ELF-1 (cell line): ENCODE measurements at places on chromosomes 2 and 18.

- DNase-seq = no peak
These were observed 36.5 kb upstream of the GLS start for GRCh38 chr2:190843890-190844699.

DNA sequence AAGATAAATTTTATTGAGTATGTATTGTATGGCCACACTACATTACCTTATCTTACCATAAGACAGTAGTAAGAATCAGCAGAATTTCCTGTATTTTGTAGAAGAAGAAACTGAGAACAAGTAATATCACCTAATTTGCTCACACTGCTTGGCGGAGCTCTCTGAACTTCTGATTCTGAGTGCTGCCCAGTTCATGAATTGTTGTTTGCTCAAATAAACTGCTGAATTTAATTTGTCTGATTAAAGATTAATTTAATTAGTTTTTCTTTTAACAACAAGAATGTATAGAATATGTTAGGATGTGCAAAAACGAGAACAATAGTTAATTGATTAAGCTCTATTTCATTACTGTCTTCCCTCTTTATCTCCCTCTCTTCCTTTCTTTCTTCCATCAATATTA lies 100.1 kb upstream of the ERBB4 start:
- DNase-seq = no peak

GRCh38 chr18:45287531-45287930 lies 327.7 kb upstream of the SLC14A2 start:
- DNase-seq = no peak

- no peak for DNase-seq
These were observed 123.7 kb upstream of the SMAD7 start for GRCh38 chr18:49074505-49074904.

DNA sequence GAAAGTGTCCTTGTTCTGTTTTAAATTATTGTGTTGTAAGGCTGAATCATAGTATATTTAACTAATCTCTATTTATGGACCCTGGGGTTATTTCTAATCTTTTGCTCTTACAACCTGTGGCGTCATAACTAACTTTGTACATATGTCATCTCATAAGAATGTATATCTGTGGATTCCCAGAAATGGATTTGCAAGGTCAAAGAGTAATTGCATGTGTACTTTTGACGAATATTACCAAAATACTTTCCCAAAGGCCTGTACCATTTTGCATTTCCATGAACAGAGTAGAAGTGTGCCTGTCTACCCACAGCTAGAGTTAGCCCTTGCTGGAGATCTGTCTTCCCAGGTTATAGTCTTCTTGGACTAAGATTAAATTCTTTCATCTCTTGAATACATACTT lies 42.8 kb downstream of the SEMA4F start:
- no peak for DNase-seq

DNA sequence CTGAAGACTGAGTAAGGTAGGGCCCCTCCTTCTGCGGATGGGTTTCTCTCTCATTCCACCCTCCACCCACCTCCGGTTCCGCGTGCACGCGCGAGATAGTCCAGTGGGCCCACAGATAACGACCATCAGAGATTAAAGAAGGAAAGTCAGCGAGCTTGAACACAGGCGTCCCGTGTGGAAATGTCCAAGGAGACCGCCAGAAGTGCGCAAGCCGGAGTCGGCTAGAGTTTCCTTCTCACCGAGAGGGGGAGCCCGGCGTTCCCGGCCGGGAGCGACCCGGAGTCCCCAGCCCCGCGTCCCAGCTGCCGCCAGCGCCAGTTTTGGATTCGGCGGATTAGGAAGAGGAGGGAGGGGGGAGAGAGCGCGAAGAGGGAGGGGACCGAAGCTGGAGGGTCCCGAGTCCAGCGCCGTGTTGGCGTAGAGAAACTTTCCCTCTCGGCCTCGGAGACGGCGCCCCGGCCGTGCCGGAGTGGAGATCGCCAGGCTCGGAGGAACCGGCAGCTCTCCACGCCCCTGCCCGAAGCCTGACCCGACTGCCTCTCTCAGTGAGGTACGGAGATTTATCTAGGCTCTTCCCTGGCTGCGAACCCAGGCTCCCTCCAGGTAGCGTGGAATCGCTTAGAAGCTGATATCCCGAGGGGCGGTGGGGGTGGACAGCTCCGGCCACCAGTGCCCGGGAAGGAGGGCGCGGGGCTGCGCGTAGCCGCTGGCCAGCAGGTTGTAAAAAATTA lies at the start of gene GULP1:
GULP1 (plus strand) TSS at position 258 of the 731 bp plus-strand sequence. CDS start 185,829 bp downstream, outside the sequence.
- DNase-seq = peak; percentile 91

- no peak for DNase-seq
These were observed 13.5 kb downstream of the DIS3L2 start for GRCh38 chr2:231975001-231975400.

DNA sequence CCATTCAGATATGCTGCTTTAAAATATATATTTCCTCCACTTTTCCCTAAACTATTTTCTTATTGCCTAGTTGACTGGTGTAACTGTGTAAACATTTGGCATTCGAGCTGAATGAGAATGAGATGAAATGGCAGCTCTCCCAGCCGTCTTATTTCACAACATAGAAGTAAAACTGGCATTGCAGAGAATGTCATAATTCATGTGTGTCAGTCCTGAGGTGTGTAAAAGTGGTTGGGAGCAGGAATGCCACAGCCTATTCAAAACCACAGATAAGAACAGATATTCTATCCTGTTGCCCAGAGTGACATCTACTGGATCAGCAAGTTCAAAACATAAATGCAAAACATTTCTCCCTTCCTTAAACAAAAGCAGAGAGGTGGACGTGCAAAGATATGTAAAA lies 565.5 kb upstream of the CHAC2 start:
- no peak for DNase-seq

GRCh38 chr2:124145982-124146381 lies 120.9 kb downstream of the CNTNAP5 start:
- no peak for DNase-seq

GRCh38 chr18:31247574-31248199 lies 70.3 kb upstream of the DSG1 start:
- no peak for DNase-seq

DNA sequence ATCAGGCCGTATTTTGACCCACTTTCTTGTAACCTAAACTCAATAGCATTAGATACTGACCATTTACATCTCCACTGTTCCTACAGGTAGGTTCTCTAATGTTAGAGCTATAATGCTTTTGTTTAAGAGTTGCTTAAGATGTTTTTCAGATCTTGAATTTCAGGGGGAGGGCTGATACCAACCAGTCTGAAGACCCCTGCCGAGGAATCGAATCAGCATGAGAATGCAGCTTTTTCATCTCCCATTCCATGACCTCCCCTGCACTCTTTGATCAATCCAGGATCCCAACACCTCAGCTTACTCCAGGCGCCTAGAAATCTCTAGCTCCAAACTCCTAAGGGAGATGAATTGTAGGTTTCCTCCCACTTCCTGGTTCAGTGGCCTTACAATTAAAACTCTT lies 120.5 kb upstream of the MC4R start:
- peak; percentile 42 for DNase-seq

DNA sequence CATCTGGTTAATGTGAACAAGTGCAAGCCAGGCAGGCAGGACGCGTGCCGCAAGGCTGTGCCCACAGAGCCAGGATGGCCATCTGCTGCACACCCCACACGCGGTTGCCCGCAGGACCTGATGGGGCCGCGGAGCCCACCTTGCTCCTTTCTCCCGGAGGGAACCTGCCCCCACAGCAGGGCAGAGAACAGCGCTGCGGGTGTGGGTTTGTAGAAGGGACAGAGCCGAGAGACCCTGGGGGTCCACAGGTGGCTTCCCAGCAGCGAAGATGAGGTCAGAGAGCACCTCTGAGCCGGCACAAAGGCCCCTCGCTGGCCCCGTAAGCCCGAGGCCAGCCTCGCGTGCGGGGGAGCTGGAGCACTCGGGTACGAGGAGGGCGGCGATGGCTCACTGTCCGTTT lies 460.8 kb upstream of the SALL3 start:
- no peak for DNase-seq

- DNase-seq = no peak
These were observed 140.3 kb upstream of the FOSL2 start for GRCh38 chr2:28252311-28252710.

DNA sequence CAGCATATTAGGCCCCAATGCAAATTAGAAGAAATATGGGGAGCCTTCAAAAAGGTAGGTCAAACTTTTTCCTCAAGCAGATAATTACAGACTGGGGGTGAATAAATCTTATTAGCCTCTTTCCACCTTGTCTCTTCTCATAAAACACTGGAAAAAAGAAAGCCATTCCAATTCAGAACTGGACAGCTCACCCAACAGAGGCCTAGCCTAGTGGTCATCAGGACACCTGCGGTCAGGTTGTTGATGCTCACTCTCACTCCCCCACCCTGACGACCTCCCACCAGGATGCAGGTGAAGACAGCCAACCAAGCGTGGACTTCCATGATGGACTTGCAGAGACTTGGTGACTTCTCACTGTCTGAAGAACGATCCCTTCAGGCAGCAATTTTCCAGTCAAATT lies 207.1 kb downstream of the ALK start:
- DNase-seq = no peak

GRCh38 chr2:163641986-163642385 lies 93.8 kb downstream of the FIGN start:
- DNase-seq = no peak

DNA sequence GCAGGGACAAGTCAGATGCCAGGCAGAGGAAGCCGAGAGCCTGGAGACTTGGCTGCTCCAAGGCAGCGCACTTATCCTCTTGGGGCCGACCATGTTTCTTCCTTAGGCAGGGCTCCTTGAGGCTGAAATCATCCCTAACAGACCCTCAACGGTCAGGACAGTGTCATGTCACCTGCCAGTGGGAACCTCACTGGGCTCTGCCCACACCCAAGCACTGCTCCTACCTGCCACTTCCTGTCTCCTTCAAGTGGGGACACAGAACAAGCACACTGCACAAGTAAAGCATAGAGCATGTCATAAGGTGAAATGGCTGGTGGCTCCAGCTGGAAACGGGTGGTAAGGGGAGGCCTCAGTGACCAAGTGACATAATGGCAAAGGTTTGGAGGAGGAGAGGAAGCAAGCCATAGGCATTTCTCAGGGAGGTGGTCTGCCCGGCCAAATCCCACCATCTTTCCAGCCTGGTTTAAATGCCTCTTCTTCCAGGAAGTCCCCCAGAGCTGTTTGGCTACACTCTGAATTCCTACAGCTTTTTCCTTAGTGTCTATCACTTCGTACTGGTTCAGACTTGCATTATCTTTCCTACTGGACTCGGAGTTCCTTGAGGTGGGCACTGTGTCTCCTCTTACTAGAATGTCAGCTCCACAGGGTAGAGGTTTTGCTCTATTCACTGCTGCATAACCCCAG lies 7.3 kb upstream of the ATOH8 start:
- no peak for DNase-seq
